Myocyte (in vitro differentiated cells): ENCODE measurements at places on chromosomes 7 and 10. TPM values are rescaled to one million over a fixed set of nuclear protein-coding genes. Genes with fewer than 3 reads are reported as not detected.

TLL2 gene
- total RNA-seq = 0.45 and 0.57 TPM in 2 replicates

MICU1 gene
- total RNA-seq = 129 and 192 TPM in 2 replicates

OR2A7 gene
- total RNA-seq = not detected in 2 replicates

TAS2R41 gene
- total RNA-seq = not detected in 2 replicates

SLC26A3 gene
- total RNA-seq = not detected in 2 replicates

HELLS gene
- 2.6 and 6.0 TPM in 2 replicates for total RNA-seq
